PC-3 (cell line): ENCODE measurements at places on chromosomes 13 and 19. TPM values are rescaled to one million over a fixed set of nuclear protein-coding genes. Genes with fewer than 3 reads are reported as not detected.

The NLRP7 gene
- not detected in 2 replicates for total RNA-seq

The LIG4 gene
- total RNA-seq: 4.6 and 5.4 TPM in 2 replicates

The AMH gene
- total RNA-seq: 6.0 and 7.7 TPM in 2 replicates

The AZU1 gene
- not detected in 2 replicates for total RNA-seq

DNA sequence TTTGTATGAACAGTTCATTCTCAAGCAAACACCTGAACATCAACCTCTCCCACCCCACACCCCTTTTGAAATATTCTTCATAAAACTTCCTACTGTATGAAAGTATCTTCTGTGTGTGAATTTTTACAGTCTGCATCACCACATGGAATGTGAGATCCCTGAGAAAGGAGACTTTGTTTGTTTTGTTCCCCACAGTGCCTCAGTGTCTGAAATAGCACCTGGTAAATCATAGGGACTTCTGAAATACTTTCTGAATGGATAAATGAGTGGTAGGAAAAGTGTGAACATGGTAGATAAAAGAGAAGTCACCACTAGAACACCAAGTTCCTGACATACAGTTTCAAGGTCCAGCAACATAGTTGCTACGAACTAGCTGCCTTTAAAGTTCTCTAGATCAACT lies 1071.2 kb downstream of the EFNB2 start:
- no peaks in the 10 kb centered on the region for H3K27me3 ChIP-seq
- DNase-seq: no peak
- H3K4me3 ChIP-seq: no peak overlapping the region
- no peaks in the 10 kb centered on the region for H3K36me3 ChIP-seq
- H3K4me1 ChIP-seq: no peaks in the 10 kb centered on the region; the same call in 1 of the 2 replicates

- no peak overlapping the region for H3K27ac ChIP-seq
- H3K4me3 ChIP-seq: no peak overlapping the region
- H3K36me3 ChIP-seq: no peaks in the 10 kb centered on the region
Observed at GRCh38 chr13:113033054-113033850, 64.2 kb downstream of the MCF2L start.

The ERCC5 gene
- 19.3 and 23.7 TPM in 2 replicates for total RNA-seq

- H3K27ac ChIP-seq: no peak overlapping the region
- no peaks in the 10 kb centered on the region for H3K4me1 ChIP-seq
- DNase-seq: no peak
Observed at GRCh38 chr19:48090281-48090802, 20.3 kb downstream of the PLA2G4C start.

GRCh38 chr19:51815043-51815442 lies 20.1 kb downstream of the FPR3 start:
- peaks cover 1% of the 10 kb centered on the region for H3K4me1 ChIP-seq
- H3K27me3 ChIP-seq: no peaks in the 10 kb centered on the region
- no peak overlapping the region for H3K4me3 ChIP-seq
- H3K36me3 ChIP-seq: no peaks in the 10 kb centered on the region
- DNase-seq: no peak
- H3K27ac ChIP-seq: no peak overlapping the region

DNA sequence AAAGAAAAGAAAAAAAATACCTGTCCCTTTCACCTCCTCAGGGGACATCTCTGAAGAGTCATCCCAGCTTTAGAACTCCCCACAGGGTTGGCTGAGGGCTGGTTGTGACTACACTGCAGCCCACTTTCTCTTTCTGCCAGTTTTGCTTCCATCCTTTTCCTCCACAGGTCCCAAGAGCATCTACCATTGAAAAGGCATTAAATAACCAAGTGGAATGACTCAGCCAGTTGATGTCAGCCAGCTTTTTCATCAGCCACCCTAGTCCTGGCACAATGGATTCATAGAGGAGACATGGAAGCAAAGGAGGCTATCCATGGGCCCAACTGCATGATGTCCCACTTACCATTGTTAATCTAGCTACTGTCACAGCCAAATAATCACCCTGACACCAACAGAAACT lies 9.2 kb upstream of the RCBTB1 start:
- no peaks in the 10 kb centered on the region for H3K36me3 ChIP-seq
- no peak overlapping the region for H3K27ac ChIP-seq
- H3K4me3 ChIP-seq: no peak overlapping the region
- no peak for DNase-seq
- no peaks in the 10 kb centered on the region for H3K4me1 ChIP-seq
- no peaks in the 10 kb centered on the region for H3K27me3 ChIP-seq

DNA sequence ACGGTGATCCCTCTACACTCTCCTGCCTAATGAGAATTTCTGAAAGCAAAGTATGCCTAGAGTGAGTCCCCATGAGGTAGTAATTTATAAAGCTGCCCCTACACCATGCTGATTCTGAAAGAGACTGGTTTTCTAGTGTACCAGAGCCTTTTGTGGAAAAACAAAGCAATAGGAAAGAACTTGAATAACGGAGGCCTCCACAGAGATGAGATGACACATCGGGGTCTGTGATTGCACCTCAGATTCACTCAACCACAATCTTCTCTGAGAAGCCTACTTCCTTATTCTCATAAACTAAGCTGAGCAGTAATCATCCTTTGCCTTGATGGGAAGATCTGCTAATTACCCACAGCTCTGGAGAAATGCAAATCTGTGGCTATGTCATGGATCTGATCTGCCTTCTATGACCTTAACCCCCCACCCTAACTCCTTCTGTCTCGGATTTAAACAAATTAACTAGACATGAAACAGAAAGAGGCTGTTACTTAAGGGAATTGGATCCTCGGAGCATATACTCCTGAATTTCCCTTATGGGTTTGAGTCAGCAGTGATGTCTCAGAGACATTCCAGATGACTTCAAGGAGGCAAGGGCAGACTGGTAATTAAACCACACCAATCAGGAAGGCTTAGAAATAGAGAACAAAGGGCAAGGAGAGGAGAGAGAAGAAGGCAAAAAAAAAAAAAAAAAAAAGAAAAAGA lies 128.0 kb downstream of the DCT start:
- no peak overlapping the region for H3K4me3 ChIP-seq
- peak; percentile 10 for DNase-seq
- no peaks in the 10 kb centered on the region for H3K27me3 ChIP-seq
- no peaks in the 10 kb centered on the region for H3K36me3 ChIP-seq
- no peaks in the 10 kb centered on the region; the same call in 1 of the 2 replicates for H3K4me1 ChIP-seq

The ZNF90 gene
- total RNA-seq: not detected in 2 replicates

DNA sequence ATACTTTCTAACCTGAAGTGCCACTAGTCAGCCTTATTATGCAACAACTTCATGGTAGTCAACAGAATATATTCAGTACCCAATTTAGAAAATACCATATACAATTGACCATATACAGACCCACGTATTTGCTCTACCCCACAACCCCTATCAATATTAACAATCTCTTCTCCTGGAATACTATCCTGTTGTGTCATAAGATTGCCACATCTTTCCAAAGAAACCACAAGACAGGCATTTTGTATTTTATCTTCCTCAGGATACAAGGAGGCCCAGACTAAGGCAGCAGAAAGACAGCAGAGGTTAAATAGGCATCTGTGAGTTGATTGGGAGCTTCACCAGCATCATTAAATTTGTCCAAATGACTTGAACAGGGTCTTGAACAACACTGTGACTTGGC lies 4.5 kb downstream of the SPART start:
- H3K36me3 ChIP-seq: no peaks in the 10 kb centered on the region
- H3K4me1 ChIP-seq: no peaks in the 10 kb centered on the region
- no peaks in the 10 kb centered on the region for H3K27me3 ChIP-seq

The CLDN10 gene
- total RNA-seq: not detected in 2 replicates

DNA sequence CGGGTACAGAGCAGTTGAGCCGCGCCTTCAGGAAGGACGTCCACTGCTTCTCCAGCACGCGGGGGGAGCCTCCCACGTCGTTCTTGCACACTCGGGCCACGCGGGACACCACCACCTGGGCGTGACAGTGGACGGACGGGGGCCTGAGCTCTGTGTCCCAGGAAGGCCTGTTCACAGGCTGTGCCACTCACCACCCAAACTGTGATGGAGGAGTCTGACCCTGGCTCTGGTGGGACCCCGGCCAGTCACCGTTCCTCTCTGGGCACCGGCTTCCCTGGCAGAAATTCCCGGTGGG lies 7.0 kb downstream of the SEMA6B start:
- DNase-seq: no peak
- H3K36me3 ChIP-seq: no peaks in the 10 kb centered on the region
- H3K4me3 ChIP-seq: no peak overlapping the region
- 0 out of 2 replicates have a peak, but pooled peaks cover 5% of the 10 kb centered on the region for H3K4me1 ChIP-seq
- H3K27me3 ChIP-seq: peaks cover 10% of the 10 kb centered on the region; the same call in 1 of the 2 replicates
- no peak overlapping the region for H3K27ac ChIP-seq

DNA sequence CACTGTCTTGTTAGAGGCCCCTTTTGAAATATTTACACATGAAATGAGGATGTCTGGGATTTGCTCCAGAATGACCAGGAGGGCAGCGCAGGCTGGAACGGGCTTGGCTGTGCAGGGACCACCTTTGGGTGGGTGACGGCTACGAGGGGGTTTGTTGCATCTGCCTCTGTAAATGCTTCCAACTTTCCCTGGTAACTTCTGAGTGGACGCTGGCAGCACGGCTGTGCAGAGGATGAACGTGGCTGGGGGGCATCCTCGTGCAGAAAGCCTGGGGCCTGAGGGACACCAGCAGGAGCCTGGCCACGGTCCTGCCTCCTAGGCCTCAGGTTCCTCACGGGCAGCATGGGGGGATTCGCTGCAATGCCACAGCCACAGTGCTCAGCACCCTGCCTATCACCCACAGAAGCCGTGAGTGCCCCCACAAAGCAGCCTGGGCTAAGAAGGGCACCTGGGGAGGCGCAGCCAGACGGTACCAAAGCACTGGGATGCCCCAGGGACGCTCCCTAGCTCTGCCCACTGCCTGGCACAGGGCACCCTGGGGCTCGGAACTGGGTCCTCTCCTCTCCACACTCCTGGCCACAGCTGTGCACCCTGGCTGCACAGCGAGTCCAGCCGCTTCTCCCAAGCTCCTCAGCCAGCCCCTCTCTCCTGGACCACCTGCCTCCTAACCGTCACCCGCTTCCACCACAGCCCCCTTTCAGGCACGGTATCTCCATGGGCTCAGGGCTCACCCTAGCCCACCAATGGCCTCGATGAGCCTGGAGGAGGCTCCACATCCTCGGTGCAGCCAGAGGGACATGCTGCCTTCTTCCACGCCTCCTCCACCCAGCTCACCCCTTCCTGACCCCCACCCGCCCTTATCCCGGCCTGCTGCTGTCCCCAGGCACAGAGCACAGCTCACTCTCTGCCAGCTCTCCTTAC lies 44.5 kb downstream of the MLLT1 start:
- no peak overlapping the region for H3K4me3 ChIP-seq
- no peak for DNase-seq
- H3K27ac ChIP-seq: no peak overlapping the region
- H3K36me3 ChIP-seq: peaks cover under 1% of the 10 kb centered on the region; the same call in 1 of the 2 replicates

DNA sequence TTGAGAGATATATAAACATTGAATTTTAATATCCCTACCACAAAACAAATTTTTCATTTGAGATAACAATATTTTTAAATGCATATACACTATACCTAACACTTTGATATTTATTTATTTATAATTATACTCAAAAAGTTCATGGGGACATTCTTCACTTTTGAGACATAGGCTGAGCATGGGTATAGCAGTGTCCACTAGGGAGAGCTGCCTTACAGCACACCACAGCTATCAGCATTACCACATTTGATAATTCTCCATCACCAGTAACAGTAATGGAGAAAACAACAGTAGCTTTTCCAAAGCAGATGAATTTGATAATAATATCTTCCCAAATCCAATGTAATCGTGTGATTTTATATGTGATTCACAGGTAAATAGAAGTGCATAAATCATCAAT lies 626.1 kb downstream of the DACH1 start:
- no peaks in the 10 kb centered on the region for H3K4me1 ChIP-seq
- peak; percentile 35 for DNase-seq
- H3K27me3 ChIP-seq: no peaks in the 10 kb centered on the region
- no peak overlapping the region for H3K4me3 ChIP-seq
- no peaks in the 10 kb centered on the region for H3K36me3 ChIP-seq

The SERP2 gene
- total RNA-seq: 1.0 and 1.2 TPM in 2 replicates

- no peaks in the 10 kb centered on the region for H3K36me3 ChIP-seq
- H3K27ac ChIP-seq: no peak overlapping the region
- no peaks in the 10 kb centered on the region for H3K4me1 ChIP-seq
- no peaks in the 10 kb centered on the region for H3K27me3 ChIP-seq
- DNase-seq: no peak
- no peak overlapping the region for H3K4me3 ChIP-seq
Observed at GRCh38 chr13:63198071-63198470, 1782.4 kb upstream of the PCDH20 start.

DNA sequence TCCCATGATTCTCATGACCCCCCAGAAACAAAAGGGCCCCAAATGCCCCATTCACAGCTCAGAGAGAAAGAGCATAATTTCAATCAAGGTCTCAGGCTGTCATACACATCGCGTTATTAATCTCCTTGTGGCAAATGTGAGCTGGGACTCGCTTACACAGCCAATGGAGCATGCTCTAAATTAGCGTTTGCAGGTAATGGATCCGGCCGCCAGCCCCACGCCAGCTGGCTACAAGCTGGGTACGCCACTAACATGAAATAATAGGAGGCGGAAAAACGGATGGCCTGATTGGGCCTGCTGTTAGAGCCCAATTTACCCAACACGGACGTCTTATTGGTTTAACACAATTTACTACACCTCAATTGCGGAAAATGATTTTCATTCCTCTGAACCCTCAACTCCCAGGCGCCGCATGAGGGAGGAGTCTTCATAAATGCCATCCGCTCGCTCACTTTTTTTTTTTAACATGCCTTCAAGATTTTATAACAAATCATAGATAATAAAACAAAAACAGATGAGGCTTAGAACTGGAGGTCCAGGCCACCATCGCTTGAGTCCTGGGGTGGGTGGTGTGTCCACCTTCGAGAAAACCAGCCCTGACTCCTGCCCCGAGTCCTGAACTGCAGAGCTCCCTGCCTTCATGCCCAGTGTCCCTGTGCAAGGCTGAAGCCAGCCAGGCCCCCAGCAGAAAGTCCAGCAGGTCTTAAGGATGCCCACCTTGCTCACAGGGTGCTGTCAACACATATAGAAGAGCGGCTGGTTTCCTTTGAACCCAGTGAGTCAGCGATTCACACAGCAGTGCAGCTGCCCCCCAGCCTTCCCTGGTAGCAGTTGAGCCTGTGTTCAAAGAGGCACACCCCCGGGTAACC lies 62.1 kb downstream of the PEPD start:
- H3K36me3 ChIP-seq: no peaks in the 10 kb centered on the region
- no peak for DNase-seq
- H3K4me1 ChIP-seq: no peaks in the 10 kb centered on the region
- H3K27ac ChIP-seq: no peak overlapping the region

- H3K4me3 ChIP-seq: no peak overlapping the region
- no peaks in the 10 kb centered on the region for H3K36me3 ChIP-seq
- no peaks in the 10 kb centered on the region for H3K27me3 ChIP-seq
- no peak overlapping the region for H3K27ac ChIP-seq
- peaks cover 3% of the 10 kb centered on the region for H3K4me1 ChIP-seq
Observed at GRCh38 chr19:14370169-14370939, 10.9 kb upstream of the ADGRE5 start.

GRCh38 chr13:111967572-111968201 lies 99.3 kb upstream of the SOX1 start:
- DNase-seq: no peak
- no peaks in the 10 kb centered on the region for H3K4me1 ChIP-seq
- H3K4me3 ChIP-seq: no peak overlapping the region
- no peaks in the 10 kb centered on the region for H3K36me3 ChIP-seq
